Stimulated activated CD8-positive, alpha-beta memory T cell treated with anti-CD3 and anti-CD28 coated beads, Interleukin-7, amount 100 ng/mL, for 1 hour (primary cell): ENCODE measurements at places on chromosomes 3 and 15.

GRCh38 chr3:117480972-117481371, 771.4 kb downstream of the TUSC7 start:
- DNase-seq = no peak

GRCh38 chr15:32029862-32030781, at the start of gene CHRNA7:
TSS of gene CHRNA7 (plus strand) at chr15:32030515. CDS start at chr15:32030595, 80 bp downstream.
- no peak for DNase-seq

- no peak for DNase-seq
Observed at GRCh38 chr3:147200545-147200944, 205.8 kb downstream of the ZIC4 start.

DNA sequence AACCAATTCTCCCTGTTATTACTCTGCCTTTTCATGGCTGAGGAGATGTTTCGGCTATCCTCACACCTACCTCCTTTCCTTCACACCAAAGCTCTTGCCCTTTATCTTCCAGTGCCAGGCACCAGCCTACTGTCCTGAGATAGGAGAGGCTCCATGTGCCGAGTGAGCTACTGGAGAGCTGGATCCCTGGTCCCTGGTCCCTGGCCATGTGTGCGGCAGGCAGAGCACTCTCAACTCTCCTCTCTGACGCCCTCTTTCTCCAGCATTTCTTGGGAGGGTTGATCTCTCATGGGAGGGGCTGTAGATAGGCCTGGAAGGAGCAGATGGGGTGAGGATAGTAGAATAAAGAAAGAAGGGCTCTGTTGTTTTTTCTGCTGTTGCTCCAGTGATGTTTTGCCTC, 277.1 kb upstream of the UMPS start:
- no peak for DNase-seq

GRCh38 chr3:2166552-2166951, 67.9 kb downstream of the CNTN4 start:
- no peak for DNase-seq
